ENCODE measurements at places on chromosomes 11 and 22.

GRCh38 chr22:25024895-25025294 lies 72.4 kb downstream of the KIAA1671 start:
- DNase-seq = no peak

- DNase-seq = no peak
These were observed 131.6 kb upstream of the HSD17B12 start for GRCh38 chr11:43548916-43549315.

DNA sequence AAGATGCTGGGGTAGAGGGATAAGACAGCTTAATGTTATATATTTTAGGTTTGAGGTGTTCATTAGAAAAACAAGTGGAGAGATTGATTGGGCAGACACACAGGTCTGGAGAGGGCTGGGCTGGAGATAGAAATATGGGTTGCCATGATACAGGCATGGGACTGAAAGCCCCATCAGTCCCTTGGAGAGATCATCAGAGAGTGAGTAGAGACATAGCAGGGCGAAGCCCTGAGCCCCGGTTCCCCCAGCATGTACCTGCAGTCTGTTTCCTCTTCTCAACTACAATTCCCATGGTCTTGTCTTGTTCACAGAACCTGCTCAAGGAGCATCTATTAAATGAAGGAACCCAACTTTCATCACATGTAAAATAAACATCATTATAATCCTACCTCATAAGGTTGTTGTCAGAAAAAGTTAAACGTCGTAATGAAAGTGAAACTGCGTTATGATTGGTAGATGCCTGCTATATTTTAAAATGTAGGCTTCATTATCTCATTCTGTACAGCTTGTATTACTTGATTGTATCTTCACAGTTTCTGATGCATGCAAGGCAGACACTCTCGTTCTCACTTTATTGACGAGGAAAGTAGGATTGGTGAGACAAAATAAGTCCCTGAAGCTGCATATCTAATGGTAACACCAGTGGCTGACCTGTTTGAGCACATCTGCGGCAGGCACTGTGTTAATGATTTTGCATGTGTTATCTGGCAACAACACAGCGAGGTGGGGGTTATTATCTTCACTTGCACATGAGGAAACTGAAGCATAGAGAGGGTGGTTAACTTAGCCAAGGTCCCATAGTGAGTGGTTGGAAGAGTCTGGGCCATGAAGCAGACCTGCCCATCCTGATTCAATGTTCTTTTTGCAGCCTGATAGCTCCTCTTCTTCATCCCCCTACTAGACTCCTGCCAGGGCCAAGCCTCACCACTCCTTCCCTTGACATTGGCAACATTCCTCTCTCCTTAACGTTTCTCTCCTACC lies 63.5 kb downstream of the ENDOD1 start:
- no peak for DNase-seq

DNA sequence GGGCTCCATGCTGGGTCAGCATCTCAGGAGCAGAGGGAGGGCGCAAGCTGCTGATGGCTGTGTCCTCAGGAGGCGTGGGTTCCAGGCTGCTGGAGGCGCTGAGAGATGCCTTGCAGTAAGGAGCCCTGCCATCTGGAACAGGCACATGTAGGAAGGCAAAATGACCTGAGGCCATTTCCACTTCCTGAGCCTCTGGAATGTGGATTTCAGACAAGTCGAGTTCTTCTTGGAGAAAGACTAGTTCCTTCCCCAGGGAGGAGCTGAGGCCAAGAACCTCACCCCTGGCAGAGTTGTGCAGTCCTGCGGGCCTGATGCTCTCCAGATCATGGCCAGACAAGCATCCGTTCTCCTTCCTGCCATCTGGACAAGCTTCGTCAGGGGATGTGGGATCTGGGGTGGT lies 19.3 kb downstream of the HPS4 start:
- DNase-seq = no peak

GRCh38 chr11:115214644-115215234 lies 289.5 kb downstream of the CADM1 start:
- no peak for DNase-seq

- DNase-seq = no peak
These were observed 30.3 kb upstream of the PRR5 start for GRCh38 chr22:44671742-44672141.

GRCh38 chr11:101913656-101914055 lies 1.2 kb upstream of the CEP126 start:
- no peak for DNase-seq

- DNase-seq = no peak
These were observed 14.2 kb upstream of the APOBEC3A start for GRCh38 chr22:38943201-38943600.

DNA sequence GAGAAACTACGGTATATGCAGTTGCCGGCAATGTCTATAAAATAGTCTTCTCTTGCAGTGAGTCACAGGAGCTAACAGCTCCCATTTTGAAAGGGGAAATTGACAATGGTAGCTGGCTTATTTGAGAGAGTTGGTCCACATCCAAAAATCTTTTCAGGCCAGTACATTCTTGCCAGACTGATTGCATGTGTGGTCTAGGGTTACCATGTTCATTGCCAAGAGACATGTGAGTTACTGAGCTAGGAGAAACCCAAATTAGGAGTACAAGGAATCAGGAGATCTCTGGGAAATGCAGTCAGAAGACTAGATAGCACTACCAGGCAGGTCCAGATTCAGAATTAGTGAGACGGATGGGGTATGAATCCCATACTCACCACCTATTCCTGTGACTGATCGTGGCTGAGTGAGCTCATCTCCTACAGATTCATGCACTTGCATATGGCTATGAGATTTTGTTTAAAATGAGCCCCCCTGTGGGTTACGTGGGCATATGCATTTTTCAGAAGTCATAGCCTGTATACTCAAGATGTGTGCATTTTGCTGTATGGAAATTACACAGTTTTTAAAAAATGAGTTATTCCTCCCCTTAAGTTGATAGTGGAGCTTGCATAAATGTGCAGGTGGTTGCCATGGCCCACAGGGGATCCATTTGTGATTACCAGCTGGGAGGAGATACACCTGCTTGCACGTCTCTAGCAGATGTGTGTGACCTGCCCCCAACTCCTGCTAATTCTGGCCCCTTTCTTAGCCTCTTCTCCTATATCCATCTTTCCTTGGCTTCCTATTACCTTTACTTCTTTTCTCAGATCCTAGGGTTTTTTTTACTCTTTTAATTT lies 102.7 kb downstream of the COMMD9 start:
- no peak for DNase-seq

DNA sequence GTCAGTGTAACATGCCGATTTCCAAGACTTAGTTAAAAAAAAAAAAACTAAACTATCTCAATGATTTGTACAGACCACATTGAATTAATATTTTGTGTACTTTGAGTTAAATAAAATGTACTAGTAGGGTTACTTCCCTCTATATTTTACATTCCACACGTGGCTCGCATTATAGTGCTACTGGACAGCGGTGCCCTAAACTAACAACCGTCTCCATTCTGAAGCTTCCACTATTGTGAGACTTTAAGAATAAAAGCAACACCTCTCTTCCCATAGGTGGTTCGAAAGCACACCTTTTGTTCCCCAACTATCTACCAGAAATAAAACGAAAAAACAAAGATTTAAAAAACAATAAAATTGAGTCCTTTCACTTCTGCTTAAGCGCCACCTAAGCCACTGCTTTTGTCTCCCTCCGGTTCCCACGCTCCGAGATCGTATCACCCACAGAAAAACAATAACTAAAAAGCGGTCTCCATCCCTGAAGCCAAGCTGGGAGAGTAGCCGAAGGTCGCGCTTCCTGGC lies 380 bp upstream of the TTC17 start:
- no peak for DNase-seq

- DNase-seq = no peak
These were observed 23.8 kb downstream of the ALG12 start for GRCh38 chr22:49894322-49895054.

GRCh38 chr11:86069408-86070101 lies 671 bp upstream of the PICALM start:
- peak; percentile 37 for DNase-seq

GRCh38 chr22:27557286-27558008 lies 244.1 kb downstream of the MN1 start:
- DNase-seq = no peak

GRCh38 chr11:27603376-27603990 lies 96.8 kb downstream of the BDNF start:
- DNase-seq = no peak

- DNase-seq = no peak
These were observed 336 bp upstream of the LIF start for GRCh38 chr22:30246814-30247376.

DNA sequence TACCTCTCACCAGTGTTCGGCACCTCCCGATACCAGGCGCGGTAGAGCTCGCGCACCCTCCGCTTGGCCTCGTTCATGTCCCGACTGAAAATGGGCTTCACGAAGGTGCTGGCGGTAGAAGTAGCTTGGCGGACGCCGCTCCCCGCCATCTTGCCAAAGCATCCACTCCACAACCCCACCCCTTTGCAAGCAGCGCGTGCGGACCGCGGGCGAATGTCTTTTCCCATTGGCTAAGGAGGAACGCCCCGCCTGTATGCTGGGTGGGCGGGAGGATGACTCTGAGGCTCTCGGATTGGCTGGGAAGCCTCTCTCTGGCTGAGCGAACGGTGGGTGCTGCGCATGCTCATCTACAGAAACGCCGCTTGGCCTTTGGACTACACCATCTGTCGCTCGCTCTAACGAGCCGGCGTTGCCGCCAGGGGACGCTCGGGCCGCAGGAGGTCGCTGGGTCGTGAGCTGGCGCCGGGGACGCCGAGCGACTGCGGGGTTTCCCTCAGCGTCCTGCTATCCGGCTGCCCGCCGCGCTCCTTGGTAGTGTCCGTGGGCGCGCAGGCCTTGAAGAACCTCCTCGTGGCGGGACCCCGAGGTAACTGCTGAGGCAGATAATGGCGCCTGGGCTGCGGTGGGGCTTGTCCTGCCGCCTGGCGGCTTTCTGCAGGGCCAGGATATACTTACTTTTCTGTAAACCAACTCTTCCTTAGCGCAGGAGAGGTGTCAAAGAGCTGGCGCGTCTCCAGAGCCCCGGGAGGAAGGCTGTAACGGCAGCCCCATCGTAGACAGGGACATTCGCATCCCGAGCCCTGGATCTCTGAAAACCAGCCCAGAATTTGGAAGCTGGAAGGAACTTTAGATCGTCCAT lies at the start of gene NDUFA6:
NDUFA6 (minus strand) TSS at position 177 of the 859 bp plus-strand sequence; CDS start at position 149, 28 bp downstream.
- DNase-seq = peak; percentile 60
